ENCODE measurements at places on chromosomes 2 and 18. TPM values are rescaled to one million over a fixed set of nuclear protein-coding genes. Genes with fewer than 3 reads are reported as not detected.

Gene AMER3
- total RNA-seq, result not detected

Gene CYRIA
- total RNA-seq, result 0.31 TPM

Gene SERPINB3
- total RNA-seq, result not detected

- DNase-seq, result no peak
- peaks cover 2% of the 10 kb centered on the region for H3K27me3 ChIP-seq
- no peaks in the 10 kb centered on the region for H3K4me1 ChIP-seq
- no peaks in the 10 kb centered on the region for H3K36me3 ChIP-seq
- H3K27ac ChIP-seq, result no peak overlapping the region
- no peak overlapping the region for H3K4me3 ChIP-seq
These were observed 107.2 kb upstream of the ETAA1 start for GRCh38 chr2:67289921-67290371.

DNA sequence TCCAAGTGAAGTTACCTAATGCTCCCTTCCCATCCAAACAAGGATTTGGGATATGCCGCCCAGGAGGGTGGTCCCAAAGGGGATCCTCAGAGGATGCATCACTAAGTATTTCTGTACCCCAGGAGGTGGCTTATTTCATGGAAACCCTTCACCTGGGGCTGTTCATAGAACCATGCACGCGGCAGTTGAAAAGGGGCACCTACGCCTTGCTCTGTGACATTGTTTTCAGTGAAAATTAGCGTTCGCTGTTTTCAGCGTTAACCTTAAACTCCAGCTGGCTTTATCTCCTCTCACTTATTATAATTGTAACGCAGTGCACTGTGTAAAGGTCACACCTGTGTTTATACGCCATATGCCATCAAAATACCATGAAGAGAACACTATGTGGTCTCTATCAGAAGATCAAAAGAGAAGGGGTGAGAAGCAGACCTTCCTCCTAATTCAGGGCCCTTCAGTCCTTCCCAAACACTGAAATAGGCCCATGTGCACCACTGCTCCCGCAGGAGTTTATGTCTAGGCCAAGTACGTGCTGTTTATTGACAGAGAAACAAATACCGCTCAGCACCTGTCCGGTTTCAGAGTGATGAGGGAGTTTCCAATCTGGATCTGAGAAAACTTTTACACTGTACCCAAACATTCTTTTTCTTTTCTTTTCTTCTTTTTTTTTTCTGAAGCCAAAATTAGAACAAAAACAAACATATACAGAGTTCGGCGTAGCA, 162.1 kb downstream of the BCL2 start:
- H3K4me3 ChIP-seq, result peak overlapping the region; percentile 78
- H3K4me1 ChIP-seq, result peaks cover 100% of the 10 kb centered on the region
- DNase-seq, result peak; percentile 23
- peak overlapping the region; percentile 90 for H3K27ac ChIP-seq
- H3K36me3 ChIP-seq, result peaks cover 67% of the 10 kb centered on the region
- no peaks in the 10 kb centered on the region for H3K27me3 ChIP-seq

Gene SLC35F6
- 20.2 TPM for total RNA-seq

DNA sequence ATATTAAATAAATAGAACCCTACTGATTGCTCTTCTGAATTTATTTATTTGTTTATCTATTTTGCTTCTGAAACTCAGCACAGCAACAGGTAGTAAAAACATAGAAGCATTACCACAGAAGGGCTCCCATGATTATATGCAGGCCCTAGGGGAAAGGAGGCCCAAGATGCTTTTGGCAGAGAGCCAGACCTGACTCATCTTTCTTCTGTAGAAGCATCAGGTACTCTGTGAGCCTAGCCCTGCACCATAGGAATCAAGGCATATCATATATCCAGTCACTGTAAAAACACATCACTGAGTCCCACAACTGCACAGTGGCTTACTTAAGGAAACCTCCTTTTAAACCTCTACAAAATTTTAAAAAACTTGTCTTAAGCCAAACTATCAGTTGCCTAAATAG, 1.8 kb downstream of the SCN9A start:
- no peak overlapping the region for H3K27ac ChIP-seq
- H3K27me3 ChIP-seq, result peaks cover 42% of the 10 kb centered on the region
- H3K4me3 ChIP-seq, result no peak overlapping the region
- H3K4me1 ChIP-seq, result peaks cover 22% of the 10 kb centered on the region
- DNase-seq, result no peak

Gene VSNL1
- not detected for total RNA-seq

Gene PTCD3
- total RNA-seq, result 162 TPM

DNA sequence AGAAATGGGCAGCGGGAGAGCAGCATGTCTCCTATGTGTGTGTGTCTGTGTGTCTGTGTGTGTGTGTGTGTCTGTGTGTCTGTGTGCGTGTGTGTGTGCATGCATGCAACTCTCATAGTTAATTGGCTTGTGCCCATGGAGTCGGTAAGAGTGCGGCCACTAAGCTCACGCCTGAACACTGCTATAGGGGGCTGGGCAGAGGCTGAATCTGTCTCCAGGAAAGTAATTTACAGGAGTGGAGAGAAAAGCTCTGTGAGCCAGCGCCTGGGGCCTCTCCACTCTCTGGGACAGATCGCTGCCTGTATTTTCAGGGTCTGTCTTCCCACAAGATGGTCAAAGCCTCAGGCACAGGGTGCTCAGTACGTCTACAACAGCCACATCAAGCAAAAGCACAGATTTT, 553.4 kb downstream of the TNS1 start:
- no peak overlapping the region for H3K4me3 ChIP-seq
- H3K4me1 ChIP-seq, result no peaks in the 10 kb centered on the region
- DNase-seq, result no peak
- no peak overlapping the region for H3K27ac ChIP-seq

- no peak for DNase-seq
- H3K27ac ChIP-seq, result no peak overlapping the region
- H3K27me3 ChIP-seq, result no peaks in the 10 kb centered on the region
These were observed 65.4 kb downstream of the SMAD7 start for GRCh38 chr18:48885266-48885923.

- no peak overlapping the region for H3K4me3 ChIP-seq
- peaks cover 30% of the 10 kb centered on the region for H3K4me1 ChIP-seq
- no peaks in the 10 kb centered on the region for H3K27me3 ChIP-seq
These were observed 117.4 kb downstream of the STPG4 start for GRCh38 chr2:47037678-47038077.

DNA sequence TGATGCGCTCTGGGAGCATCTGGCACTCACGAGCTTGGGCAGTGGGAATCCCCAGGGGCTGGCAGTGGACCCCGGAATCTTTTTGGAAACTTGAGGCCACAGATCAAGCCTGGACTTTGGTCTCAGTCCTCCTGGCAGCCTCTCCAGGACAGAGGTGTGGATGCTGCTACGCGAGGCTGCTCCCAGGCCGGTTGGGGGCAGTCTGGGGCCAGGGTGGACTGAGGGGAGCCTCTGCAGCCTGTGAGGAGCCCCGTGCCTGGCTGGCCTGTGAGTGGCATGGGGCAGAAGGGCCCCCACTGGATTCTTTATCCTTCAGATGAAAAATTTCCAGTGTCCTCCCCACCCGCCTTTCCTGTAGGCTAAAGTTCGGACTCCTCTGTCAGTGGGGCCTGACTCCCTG, 12.7 kb upstream of the DES start:
- no peak for DNase-seq
- no peak overlapping the region for H3K4me3 ChIP-seq
- no peaks in the 10 kb centered on the region for H3K36me3 ChIP-seq
- no peaks in the 10 kb centered on the region for H3K4me1 ChIP-seq

Gene KLHL41
- total RNA-seq, result not detected

GRCh38 chr2:65278531-65278981, 50.9 kb downstream of the ACTR2 start:
- H3K36me3 ChIP-seq, result peaks cover 5% of the 10 kb centered on the region
- DNase-seq, result no peak
- H3K27ac ChIP-seq, result peak overlapping the region; percentile 67
- peaks cover 13% of the 10 kb centered on the region for H3K4me1 ChIP-seq
- H3K4me3 ChIP-seq, result no peak overlapping the region
- H3K27me3 ChIP-seq, result peaks cover 2% of the 10 kb centered on the region

Gene TXNDC2
- total RNA-seq, result not detected

Gene CXCR4
- total RNA-seq, result 169 TPM

DNA sequence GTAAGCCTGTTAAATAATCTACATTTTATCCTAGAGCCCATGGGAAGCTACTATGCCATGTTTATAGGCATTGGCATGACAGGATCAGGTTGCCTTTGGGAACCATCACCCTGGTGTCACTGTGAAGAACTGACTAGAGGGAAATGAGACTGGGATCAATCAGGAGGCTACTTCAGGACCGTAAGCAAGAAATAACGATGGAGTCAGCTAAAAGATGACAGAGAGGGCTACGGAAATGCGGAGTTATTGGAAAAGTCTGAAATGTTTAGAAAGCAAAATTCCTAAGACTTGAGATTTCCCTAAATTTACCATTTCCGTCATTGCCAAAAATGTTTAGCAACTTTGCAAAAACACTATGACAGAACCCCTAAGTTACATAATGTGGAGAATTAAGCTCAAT, 50.2 kb downstream of the TTC21B start:
- no peak overlapping the region for H3K4me3 ChIP-seq
- DNase-seq, result no peak
- H3K36me3 ChIP-seq, result peaks cover 20% of the 10 kb centered on the region
- peaks cover 19% of the 10 kb centered on the region for H3K4me1 ChIP-seq

Gene C2orf81
- 3.3 TPM for total RNA-seq

DNA sequence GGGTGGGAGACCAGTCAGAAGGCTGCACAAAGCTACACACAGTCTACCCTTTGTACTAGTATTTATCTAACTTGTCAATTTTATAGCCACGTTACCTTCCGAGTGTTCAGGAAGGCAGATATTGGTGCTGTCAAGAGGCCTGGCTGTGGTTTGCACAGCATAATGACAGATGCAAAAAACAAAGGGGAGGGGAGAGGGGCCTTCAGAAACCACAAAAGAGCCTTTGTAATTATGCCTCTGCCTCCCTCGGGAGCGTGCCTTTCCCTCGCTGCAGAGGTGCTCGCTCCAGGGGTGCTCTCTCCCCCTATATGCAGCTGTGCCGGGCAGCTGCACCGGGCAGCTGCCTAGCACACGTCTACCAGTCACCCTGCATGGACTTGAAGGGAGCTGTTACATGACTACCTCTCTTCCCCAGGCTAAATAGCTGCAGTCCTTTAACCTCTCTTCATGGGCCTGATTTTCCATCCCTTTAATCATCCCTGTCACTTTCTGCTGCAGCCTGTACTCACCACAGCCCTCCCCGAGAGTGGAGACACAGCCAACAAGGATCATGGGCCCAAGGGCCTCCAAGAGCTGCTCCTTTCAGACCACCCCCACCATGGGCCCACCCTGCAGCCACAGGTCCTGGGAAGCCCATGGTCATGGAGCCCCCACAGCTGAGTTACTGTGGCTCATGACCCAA, 168.4 kb upstream of the PKDCC start:
- H3K36me3 ChIP-seq, result no peaks in the 10 kb centered on the region
- H3K4me3 ChIP-seq, result no peak overlapping the region
- no peak for DNase-seq
- peaks cover 11% of the 10 kb centered on the region for H3K27me3 ChIP-seq

Gene FHL2
- 3.6 TPM for total RNA-seq

Gene ZC3H6
- 14.8 TPM for total RNA-seq

Gene PUS10
- total RNA-seq, result 5.7 TPM

Gene UCN
- total RNA-seq, result 2.8 TPM

Gene IL1RN
- 0.48 TPM for total RNA-seq

DNA sequence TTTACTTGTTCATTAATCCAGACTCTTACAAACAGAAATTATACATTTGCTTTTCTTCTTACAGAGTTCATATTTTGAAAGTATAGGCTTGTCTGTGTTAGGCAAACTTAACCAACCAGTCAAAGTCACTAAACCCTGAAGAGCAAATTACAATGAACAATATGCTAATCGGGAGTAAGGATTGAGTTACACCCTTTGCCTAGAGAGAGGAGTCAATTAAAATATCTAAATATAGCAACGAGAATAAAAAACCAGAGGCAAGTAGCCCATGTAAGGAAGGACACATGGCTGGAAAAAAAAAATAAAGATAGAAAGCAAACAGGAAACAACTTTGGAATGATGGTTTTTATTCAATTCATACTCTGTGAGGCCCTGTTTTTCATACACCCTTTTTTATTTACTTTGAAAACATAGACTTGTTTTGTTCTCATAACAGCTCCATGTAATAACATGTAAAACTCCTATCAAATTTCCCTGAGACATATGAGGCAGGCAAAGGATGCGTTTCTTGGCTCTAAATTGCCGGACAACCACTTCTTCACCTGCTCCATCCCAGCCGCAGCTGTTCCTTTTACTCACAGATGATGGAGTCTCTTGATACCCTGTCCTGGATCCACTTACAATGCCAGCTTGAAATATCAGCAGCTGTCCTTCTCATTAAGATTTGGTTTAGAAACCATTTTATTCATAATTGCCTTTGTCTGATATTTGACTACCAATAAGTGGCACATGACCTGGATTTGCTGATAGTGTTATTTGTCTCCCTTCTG, 767.7 kb upstream of the GCFC2 start:
- H3K27ac ChIP-seq, result no peak overlapping the region
- no peaks in the 10 kb centered on the region for H3K4me1 ChIP-seq
- H3K4me3 ChIP-seq, result no peak overlapping the region
- no peak for DNase-seq

DNA sequence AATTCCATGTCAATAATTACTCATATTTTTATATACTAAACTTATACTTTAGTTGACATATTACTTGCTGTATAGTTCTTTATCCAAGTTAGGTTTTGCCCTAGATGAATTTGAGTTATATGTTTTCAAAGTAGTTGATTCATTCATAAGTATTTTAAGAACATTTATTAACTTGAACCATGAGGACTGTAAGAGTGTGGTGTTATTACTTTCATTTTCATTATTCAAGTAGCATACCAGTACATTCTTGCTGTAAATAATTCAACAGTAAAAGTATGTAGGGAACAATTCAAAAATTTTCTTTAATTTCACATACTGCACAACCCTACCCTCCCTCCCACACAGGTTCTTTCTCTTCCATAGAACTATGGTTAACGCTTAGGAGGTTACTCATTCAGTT, 75.4 kb downstream of the ANKRD12 start:
- peaks cover 9% of the 10 kb centered on the region for H3K4me1 ChIP-seq
- H3K4me3 ChIP-seq, result no peak overlapping the region
- H3K27ac ChIP-seq, result no peak overlapping the region

GRCh38 chr18:75679331-75679730, 251.8 kb upstream of the SMIM21 start:
- H3K4me3 ChIP-seq, result no peak overlapping the region
- H3K27ac ChIP-seq, result no peak overlapping the region
- no peaks in the 10 kb centered on the region for H3K36me3 ChIP-seq
- H3K4me1 ChIP-seq, result no peaks in the 10 kb centered on the region
- DNase-seq, result no peak

Gene NOTO
- not detected for total RNA-seq

DNA sequence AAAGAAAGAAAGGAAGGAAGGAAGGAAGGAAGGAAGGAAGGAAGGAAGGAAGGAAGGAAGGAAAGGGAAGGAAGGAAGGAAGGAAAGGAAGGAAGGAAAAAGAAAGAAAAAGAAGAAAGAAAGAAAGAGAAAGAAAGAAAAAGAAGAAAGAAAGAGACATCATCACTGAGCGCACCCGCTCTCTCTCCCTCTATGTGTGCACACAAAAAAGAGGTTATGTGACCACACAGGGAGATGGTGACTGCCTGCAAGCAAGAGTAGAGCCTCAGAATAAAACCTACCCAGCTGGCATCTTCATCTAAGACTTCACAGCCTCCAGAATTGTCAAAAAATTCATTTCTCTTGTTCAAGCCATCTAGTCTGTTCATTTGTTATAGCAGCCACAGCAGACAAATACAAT, 1307.4 kb upstream of the ACVR2A start:
- no peaks in the 10 kb centered on the region for H3K4me1 ChIP-seq
- H3K27me3 ChIP-seq, result no peaks in the 10 kb centered on the region
- no peak for DNase-seq
- no peak overlapping the region for H3K27ac ChIP-seq
- no peaks in the 10 kb centered on the region for H3K36me3 ChIP-seq

- H3K27me3 ChIP-seq, result peaks cover 3% of the 10 kb centered on the region
- no peak overlapping the region for H3K27ac ChIP-seq
- H3K36me3 ChIP-seq, result no peaks in the 10 kb centered on the region
- H3K4me3 ChIP-seq, result no peak overlapping the region
These were observed 156.0 kb downstream of the PXDN start for GRCh38 chr2:1588051-1588977.
